ENCODE measurements at places on chromosomes 7 and 10.

- DNase-seq: peak; percentile 94
Measured at GRCh38 chr7:1418505-1419309, 40.6 kb downstream of the MICALL2 start.

GRCh38 chr10:129850790-129851189, 113.3 kb downstream of the EBF3 start:
- DNase-seq: no peak

- no peak for DNase-seq
Measured at GRCh38 chr10:47060993-47061500, 149.8 kb downstream of the PTPN20 start.

DNA sequence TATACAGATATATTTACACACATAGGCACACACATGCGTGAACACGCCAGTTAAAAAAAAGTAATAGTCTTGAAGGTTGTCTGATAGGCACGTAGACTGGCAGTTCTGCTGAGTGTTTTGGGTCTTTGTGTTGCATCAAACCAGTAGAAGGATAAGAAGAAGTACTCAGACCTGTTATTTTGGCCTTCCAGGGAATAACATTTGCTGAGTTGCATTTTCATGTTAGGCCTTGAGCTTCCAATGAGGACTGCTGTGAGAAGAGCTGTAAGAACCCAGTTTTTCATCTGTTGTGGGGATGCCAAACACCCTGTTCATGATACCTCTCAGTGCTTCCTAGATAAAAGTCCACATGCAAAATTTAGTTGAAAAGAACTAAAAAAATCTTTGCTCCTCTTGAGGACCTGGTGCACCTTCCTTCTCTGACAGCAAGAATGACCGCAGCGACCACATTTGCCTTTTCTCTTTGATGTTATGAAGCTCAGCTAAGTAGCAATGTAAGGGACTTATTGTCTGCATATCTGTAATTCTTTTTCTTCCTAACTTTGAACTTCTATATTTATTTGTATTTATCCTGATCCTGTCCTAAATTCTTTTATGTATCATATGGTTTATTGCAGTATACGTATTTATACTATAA, 27.2 kb downstream of the HIPK2 start:
- DNase-seq: no peak

DNA sequence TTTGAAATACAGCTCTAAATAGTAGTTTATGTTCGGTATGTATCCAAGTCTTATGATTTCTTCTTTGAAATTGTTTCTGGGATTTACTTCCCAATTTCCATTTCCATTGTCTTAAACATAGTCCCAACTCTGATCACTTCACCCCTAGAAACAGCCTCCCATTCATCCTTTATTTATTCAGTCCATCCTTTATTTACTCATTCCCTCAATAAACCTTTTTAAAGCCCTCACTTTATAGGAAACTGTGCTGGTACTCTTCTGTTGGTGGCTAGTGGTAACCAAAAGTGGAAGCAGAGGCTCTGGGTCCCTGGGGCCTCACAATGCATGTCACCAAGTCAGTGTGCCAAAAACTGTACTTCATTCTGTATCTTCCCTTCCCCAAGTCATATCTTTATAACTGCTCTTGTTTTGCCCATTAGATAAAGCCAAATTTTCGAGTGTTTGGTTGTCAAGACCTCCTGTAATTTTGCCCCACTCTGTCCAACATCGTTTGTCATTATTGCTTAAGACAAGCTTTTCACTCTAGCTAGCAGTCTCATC, 3.9 kb upstream of the EPC1 start:
- DNase-seq: no peak

- no peak for DNase-seq
Measured at GRCh38 chr7:135712182-135712782, 15.7 kb downstream of the SLC13A4 start.

- no peak for DNase-seq
Measured at GRCh38 chr7:137475966-137476365, 132.4 kb upstream of the PTN start.

DNA sequence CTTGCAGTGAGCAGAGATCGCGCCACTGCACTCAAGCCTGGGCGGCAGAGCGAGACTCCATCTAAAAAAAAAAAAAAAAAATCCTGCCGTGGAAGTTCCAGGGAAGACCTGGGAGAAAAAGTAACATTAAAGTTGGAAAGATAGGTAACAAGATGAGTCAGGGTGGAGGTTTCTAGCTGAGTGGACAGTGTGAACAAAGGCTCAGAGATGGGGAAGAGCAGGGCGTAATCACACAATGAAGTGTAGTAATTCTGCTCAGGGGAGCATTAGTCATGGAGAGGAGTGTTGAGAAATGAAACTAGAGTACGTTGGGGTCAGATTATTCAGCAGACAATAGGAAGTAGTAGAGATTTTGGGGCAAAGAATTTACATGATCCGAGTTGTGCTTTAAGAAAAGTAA, 21.6 kb upstream of the WASL start:
- no peak for DNase-seq

DNA sequence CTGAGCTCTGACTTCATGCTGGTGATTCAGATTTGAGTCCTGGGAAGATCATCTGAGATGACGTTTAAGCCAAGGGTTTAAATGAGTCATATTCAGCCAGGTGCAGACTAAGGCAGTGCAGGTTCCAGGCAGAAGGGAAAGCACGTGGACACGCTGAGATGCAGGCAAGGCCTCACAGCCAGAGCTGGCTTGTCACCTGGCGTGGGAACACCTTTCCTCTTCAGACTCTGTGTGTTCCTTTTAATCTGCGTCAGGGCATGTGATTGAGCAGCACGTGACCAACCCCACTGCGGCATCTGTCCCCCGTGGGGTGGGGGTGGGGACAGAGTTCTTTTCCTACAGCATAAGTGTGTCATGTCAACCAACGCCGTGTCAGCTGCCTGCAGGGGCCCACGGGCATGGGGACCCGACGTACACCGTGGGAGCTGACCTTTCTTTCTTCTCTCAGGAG, 10.7 kb upstream of the IDI2 start:
- DNase-seq: no peak

- DNase-seq: no peak
Measured at GRCh38 chr10:61987951-61988379, 86.5 kb downstream of the ARID5B start.

DNA sequence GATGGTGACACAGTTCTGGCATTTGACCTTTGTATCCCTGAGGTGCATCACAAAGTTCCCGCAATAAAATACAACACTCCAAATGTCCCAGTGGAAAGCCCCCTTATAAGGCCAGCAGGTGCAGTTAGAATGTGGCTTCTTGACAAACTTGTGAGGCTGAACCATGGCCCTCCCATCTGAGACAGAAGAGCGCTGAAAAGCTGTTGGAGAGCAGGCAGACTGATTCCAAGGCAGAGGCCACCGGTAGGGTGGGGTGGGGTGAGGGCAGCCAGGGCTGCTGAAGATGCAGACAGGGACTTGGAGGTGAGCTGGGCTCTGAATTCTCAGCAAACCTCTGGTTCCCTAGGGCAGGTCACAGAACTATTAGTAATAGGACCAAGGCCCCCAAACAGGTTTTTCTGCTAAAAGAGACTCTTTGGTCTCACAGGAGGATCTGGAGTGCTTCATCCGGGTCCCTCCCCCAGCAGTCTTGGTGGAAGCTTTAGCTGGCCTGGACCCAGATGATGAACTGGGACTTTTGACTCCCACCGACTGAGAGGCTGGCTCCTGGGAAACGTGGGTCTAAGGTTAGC, 15.6 kb upstream of the CHST3 start:
- no peak for DNase-seq

GRCh38 chr7:124784879-124785818, 19.6 kb upstream of the GPR37 start:
- DNase-seq: peak; percentile 57

DNA sequence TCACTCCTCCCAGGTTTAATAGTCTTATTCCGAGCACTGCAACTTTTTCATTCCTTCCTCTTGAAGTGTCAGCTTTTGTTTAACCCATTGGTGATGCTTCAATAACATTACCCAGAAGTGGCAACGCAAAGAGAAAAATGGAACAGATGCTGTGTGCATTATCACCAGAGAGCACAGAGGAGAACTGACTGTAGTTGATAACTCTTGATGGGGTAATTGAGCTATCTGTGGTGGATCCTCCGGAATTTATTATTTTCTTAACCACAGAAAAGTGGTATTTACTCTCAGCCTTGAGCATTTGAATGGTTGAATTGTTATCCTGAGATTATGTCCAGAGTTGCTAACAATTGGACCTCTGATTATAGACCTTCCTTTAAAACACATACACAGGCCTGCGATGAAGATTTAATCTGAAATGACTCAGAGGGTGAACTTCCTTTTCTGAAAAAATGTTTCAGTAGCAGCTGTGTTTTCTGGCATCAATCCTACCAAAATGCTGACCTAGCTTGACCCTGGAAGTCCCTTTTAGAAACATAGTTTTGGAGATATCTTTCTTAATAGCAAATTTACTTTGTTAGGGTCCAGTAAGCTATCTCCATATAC, 1584.4 kb upstream of the LRRTM3 start:
- no peak for DNase-seq

GRCh38 chr10:124870854-124871425, 69.3 kb downstream of the ABRAXAS2 start:
- DNase-seq: no peak

DNA sequence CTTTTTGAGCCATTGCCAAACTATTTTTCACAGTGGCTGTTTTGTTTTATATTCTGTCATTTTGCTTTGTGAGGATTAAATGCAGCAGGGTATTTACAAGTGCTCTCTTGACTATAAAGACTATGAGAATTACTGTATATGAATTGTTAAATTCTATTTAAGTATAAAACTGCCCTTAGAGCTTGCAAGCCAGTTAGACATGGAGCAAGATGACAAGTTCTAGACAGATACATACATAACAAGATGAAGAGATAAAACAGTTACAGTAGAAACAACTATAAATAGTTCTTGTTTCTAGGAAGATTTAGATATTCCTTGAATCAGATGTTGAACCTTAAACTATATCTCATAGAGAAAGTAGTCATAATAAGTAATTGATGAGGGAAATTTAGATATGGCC, 60.6 kb downstream of the DNAH11 start:
- DNase-seq: no peak

DNA sequence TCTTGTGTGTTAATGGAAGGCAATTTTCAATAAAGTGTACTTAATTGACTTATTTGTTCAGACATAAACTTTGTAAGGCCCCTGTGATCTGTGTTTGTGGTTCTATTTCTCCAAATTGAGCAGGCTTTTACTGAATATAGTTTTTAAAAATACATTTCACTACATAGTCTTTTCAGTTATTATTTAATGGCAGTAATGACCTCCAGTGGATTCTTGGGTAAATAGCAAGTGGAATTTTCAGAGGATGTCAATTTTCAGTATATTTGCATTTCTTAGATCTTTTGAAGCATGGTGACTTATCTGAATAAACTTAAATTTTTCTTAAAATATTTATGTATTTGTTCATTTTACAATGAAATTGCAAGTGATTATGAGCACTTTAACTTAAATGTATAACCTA, 203.1 kb upstream of the PCLO start:
- DNase-seq: no peak

Measured in K562 (cell line).